ENCODE measurements at places on chromosomes 5 and 9.

GRCh38 chr5:147756566-147756965 lies 26.0 kb downstream of the JAKMIP2 start:
- DNase-seq: no peak

GRCh38 chr9:100856238-100856637 lies 172.3 kb upstream of the PLPPR1 start:
- no peak for DNase-seq

DNA sequence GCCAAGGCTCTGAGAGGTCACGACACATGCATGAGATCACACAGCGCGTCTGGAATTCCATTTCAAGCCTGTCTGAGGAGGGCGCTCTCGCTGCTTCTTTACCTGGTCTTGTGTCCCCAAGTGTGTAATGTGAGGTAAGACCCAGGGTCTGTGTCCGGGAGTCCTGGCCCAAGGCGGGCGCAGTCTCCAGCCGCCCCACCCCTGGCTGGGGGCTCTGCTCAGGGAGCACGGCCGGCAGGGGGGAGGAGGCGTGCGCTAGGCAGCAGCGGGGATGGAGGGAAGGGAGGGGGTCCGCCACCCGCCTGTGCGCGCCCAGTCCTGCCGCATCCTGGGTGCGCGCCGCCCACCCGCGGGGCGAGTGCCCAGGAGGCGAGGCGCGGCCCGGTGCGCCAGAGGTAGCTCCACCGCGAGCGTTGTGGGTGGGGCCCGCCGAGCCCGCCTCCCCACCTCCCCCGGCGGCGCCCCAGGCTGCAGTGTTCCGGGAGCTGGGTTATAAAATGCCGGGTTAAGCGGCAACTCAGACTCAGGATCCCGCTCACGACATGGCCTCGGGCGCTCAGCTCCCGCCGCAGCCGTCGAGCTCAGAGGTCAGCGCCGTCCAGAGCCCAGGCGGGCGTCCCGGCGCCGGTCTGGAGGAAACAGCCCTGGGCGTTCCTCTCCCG lies at the start of gene CCNI2:
Gene CCNI2, plus strand, starts transcription at position 473 of the 662 bp plus-strand sequence. Its CDS starts 70 bp downstream, at position 543.
- no peak for DNase-seq

GRCh38 chr9:88828492-88828974 lies 162.7 kb upstream of the S1PR3 start:
- no peak for DNase-seq

- no peak for DNase-seq
These were observed 13.6 kb upstream of the TMOD1 start for GRCh38 chr9:97487861-97488260.

DNA sequence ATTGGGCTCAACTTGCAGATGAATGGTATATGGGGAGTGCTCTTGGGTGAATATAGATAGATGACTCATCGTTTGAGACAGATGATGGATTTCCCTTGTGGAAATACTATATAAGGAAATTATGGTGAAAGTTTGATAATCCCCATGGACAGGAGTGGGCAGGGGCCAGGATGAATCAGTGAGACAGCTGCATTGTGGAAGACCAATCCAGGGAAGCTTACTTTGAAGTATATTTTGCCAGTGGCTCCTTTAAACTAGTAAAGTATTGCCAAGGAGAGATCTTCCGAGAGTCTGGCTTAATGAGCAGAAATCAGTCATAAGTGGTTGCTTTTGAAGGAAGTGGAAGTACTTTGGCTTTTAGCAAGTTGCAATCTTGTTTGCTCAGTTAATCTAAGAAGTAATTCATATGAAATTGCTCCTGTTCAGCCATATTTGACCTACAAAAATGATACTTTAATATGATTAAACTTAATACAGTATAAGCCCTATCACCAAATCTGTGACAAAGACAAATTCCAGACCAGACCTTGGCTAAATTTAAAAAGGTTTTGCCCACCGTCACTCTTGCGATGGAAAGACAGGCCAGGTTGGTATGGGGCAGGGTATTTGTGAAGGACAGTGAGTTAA lies 9.3 kb upstream of the TNC start:
- DNase-seq: no peak

DNA sequence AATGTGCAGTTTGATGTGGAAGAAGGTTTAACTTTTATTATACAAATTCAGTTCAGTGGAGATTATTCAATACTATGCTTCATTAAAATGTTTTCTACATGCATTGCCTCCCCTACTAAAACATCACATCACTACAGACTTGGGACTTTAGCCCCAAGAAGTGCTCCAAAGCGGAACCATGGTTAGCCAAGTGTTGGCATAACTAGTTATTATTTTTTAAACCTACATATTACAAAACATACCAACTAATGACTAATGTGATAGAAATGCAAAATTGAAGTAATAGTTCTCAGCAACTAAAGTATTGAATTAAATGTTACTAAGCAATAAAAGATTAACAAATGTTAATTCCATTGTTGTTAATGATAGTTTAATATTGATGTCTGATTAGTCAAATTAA lies 74.5 kb downstream of the XRCC4 start:
- DNase-seq: no peak

GRCh38 chr5:39542511-39543285 lies 117.9 kb upstream of the DAB2 start:
- DNase-seq: no peak

GRCh38 chr9:125131778-125132177 lies 11.6 kb downstream of the SCAI start:
- no peak for DNase-seq

DNA sequence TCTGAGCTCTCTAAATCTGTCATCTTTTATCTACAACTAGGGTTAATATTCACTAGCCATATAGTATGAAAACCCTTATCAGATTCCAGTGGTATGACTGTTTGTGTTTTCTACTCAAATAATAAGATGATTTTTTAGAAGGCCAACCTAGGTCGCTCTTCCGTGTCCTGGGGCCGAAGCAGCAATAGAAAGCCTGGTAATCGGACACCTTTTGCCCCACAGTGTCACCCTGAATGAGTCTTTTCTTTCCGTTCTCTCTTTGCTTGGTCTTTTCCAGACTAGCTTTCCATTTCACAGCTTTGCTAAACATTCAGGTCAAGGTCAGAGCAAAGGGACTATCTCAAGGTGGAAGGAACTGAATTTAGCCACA lies 243.3 kb upstream of the ANKRD55 start:
- DNase-seq: no peak

GRCh38 chr9:94782355-94783101 lies 56.0 kb downstream of the AOPEP start:
- DNase-seq: no peak

DNA sequence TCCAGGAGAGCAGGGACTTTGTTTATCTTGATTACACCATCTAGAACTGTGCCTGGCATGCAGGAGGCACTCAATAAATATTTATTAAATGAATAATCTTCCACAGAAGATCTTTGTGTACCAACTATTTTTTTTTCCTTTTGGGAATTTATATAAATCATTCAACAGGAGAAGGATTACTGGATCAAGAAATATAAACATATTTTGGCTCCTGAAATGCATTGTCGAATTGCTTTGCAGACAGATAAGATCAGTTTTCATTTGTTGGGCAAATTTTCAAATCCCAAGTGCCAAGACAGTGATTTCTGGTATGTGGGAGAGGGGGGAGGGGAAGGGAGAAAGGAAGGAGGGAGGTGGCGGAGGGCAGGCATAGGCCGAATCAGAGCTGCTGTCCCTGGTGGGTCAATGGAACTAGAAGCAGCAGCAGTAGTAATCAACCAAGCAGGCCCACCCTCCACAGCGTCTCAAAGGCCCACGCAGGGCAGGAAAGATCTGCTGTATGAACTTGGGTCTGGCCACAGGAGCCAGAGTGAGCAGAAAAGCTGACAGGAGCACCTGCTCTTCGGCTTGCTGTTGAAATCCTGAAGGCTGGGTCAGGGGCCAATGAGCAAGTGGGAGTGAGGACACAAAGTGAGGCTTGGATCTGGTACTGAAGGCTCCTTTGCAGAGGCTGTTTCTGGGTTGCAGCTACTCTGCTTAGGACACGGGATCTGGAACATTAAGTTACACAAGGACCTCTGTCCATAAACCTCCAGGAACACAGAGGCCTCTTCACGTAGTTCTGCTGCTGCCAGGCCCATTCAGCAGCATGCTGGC lies 15.8 kb upstream of the TRAF1 start:
- no peak for DNase-seq

DNA sequence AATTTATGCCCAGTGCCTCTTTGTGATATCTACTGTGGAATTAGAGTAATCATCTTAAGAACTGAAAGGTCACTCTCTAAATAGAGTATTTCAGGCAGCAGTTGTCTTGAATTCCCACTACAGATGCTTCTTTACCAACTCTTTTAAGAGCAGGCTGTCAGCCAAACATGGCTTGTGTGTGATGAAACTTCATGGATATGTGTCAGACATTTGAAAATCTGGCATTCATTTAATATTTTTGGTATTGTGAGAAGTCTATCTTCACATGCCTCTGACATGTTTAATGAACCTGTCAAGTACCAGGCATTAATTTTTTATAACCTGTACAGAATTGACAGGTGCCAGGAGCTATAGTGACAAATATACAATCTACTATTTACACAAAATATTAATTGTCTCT lies 318.6 kb downstream of the CDH9 start:
- DNase-seq: no peak

GRCh38 chr5:111447822-111448221 lies 64.5 kb downstream of the STARD4 start:
- no peak for DNase-seq

DNA sequence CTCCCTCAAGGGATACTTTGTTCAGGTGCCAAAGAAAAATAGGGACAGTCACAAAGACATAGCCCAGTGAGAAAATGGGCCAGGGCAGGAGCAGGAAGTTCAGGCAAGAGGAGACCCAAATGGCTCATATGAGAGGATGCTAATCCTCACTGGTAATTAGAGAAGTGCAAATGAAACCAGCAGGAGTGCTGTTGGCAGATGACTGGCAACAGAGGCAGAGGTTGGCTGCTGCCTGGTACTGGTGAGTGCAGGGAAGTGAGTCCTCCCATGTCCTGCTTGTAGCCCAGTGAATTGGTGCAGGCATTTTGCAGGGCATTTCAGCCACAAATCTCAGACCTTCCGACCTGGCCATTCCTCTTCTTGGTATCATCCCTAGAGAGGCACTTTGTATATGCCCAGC lies 23.5 kb downstream of the ODF2 start:
- DNase-seq: no peak

GRCh38 chr5:72463449-72464052 lies 43.7 kb downstream of the ZNF366 start:
- DNase-seq: no peak

DNA sequence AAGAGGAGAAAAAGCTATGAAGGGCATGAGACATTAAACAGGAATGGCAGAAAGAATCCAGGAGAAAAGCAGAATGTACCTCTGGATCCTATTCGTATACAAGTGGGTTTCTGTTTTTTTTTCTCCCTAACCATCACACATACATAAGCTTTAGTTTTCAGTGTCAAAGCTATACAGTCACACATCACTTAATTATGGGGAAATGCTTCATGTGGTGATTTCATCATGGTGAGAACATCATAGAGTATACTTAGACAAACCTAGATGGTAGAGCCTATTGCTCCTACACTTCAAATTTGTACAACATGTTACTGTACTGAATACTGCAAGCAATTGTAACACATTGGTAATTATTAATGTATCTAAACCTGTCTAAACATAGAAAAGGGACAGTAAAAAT lies 290.6 kb downstream of the AOPEP start:
- DNase-seq: no peak

DNA sequence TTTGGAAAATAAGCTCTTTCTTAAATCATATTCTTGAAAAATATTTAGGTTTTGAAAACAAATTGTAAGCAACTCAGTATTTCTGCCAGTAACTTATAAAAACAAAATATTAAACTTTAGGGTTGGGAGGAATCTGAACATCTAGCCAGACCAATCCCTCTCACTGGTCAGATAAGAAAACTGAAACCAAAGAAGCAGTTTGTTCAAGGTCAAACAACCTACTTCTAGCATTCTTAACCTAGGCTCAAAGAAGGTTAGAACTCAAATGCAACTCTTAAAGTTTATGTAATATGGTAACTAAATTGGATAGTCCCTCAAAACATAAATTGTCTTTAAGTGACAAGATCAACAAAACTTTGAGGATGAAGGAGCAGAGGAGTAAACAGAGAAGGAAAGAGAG lies 374.9 kb upstream of the TNC start:
- DNase-seq: no peak

GRCh38 chr5:1807451-1808185 lies 6.4 kb downstream of the NDUFS6 start:
- no peak for DNase-seq
